ENCODE measurements at places on chromosomes 3 and 15.
A peak's percentile ranks its signal among the peaks of the same experiment; 100 is the strongest.

DNA sequence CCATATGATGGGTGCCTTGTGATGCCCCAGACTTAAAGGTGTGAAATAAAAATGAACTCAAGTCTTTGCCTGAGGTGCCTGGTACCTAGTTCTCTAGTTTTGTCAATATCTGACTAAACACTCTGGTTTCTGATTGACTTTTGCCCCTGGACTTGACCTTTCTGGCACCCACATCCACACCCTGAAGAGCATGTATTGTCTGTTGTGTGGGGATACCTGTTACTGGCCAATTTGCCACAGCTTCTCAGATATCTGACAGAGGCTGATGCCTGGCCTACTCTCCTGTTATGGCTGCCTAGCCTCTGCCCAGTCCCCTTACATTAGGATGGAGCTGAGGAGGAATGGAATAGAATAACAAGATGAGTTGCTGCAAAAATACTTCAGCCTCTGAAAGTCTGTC is 3.6 kb downstream of the ZBTB38 start:
- peaks cover 40% of the 10 kb centered on the region for H3K4me1 ChIP-seq
- no peaks in the 10 kb centered on the region for H3K36me3 ChIP-seq
- no peak for DNase-seq
- H3K27me3 ChIP-seq = no peaks in the 10 kb centered on the region
- H3K27ac ChIP-seq = no peak overlapping the region

GRCh38 chr15:38102972-38103371 is 149.7 kb upstream of the SPRED1 start:
- no peaks in the 10 kb centered on the region for H3K4me1 ChIP-seq
- H3K36me3 ChIP-seq = no peaks in the 10 kb centered on the region
- no peak overlapping the region for H3K4me3 ChIP-seq
- DNase-seq = no peak
- H3K27ac ChIP-seq = no peak overlapping the region

DNA sequence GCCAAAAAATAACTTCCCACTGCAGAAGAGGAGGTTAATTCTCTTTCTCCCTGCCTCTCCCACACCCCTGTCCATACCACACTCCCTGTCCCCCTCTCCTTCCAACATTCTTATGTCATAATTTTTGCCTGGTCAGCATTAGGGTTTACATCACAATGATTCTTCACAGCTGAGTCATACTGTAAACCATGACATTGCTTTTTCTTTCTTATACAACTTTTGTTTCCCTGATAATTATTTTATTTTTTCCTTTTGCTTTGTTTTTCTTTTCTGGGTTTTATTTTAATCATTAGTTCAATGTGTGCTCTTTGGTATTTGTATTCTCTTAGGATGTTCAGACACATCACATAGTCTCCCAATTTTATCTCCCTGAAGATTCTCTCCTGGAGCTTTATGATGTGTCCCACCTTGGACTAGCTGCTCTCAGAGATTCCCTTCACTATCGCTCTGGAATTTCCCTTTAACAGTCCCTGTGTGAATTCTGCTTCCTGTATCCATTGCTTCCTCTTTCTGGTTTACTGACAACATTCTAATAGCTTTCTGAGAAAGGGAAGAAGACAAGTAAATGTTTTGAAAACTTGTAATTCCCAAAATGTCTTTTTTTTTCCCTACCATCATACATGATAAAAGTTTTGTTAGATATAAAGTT is 70.7 kb downstream of the SOX2 start:
- H3K36me3 ChIP-seq = no peaks in the 10 kb centered on the region
- no peak for DNase-seq
- H3K27ac ChIP-seq = no peak overlapping the region

- H3K36me3 ChIP-seq = peaks cover 67% of the 10 kb centered on the region
- no peaks in the 10 kb centered on the region for H3K27me3 ChIP-seq
- H3K4me1 ChIP-seq = peaks cover 43% of the 10 kb centered on the region
- H3K27ac ChIP-seq = peak overlapping the region; percentile 67
These were observed 20.3 kb upstream of the PTPN9 start for GRCh38 chr15:75599401-75599800.

DNA sequence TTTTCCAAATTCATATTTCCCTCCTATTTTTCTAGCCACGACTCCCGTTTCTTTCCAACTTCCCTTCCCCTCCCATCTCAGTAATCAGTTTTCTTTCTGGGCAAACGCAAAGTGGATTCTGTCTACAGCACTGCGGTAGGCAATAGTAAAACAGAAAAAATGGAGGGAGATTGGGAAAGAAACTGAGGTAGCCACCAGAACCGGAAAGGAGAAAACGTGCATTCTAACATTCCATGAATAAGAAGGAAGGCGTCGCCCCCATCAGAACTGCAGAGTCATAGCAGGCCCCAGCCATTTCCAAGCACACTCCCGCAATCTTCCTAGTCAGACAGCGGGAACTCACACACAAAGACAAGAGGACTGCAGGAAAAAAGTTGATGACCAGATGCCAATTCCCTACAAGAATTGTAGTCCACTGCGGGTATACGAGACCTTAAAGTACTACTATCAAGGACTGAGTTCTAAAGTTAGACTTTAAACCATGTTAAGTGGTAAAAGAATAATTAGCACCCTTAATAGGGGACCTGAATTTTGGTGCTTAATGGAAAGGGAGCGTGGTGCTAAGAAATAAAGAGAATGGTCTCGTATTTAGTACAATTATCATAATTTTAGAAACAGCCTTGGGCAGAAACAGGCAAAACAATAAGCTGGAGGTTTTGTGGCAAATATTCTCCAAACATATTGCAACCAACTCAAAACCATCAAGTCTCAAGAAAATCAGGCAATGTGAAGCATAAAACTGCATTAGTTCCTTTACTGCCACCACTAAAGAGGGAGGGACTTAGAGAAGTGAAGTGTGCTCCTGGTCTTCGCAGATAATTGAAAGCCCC is 1.4 kb downstream of the PFN2 start:
- no peak for DNase-seq
- peaks cover 15% of the 10 kb centered on the region for H3K4me1 ChIP-seq
- peak overlapping the region; percentile 77 for H3K4me3 ChIP-seq
- no peak overlapping the region for H3K27ac ChIP-seq
- H3K27me3 ChIP-seq = peaks cover 31% of the 10 kb centered on the region

DNA sequence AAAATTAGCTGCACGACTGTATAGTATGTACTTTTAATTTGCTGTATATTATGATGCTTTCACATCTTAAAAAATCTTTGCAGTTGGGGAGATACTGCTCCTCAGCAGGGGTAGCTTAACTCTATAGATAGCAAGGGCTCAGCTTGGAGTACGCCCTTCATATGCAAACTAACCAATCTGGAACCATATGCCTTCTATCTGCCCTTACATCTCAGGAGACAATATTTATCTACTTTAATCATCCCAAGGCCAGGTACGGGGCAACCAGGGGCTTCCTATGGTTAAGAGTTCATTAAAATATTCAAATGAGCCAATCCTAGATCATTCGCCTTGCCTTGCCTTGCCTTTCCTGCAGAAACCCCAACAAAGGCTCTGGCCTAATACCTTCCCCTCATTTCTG is 204.1 kb upstream of the ZBTB20 start:
- H3K4me3 ChIP-seq = no peak overlapping the region
- no peak overlapping the region for H3K27ac ChIP-seq
- H3K27me3 ChIP-seq = no peaks in the 10 kb centered on the region
- no peak for DNase-seq

GRCh38 chr3:113143353-113143752 is 68.0 kb upstream of the BOC start:
- peaks cover 13% of the 10 kb centered on the region for H3K27me3 ChIP-seq
- H3K4me3 ChIP-seq = no peak overlapping the region
- no peaks in the 10 kb centered on the region for H3K36me3 ChIP-seq
- no peak for DNase-seq

GRCh38 chr3:139676108-139676507 is 1.7 kb downstream of the NMNAT3 start:
- no peaks in the 10 kb centered on the region for H3K36me3 ChIP-seq
- H3K4me3 ChIP-seq = no peak overlapping the region
- peaks cover 10% of the 10 kb centered on the region for H3K27me3 ChIP-seq
- peaks cover 6% of the 10 kb centered on the region for H3K4me1 ChIP-seq

GRCh38 chr3:195774917-195775316 is 36.8 kb downstream of the MUC4 start:
- H3K36me3 ChIP-seq = peaks cover 10% of the 10 kb centered on the region
- no peak for DNase-seq
- peaks cover 7% of the 10 kb centered on the region for H3K4me1 ChIP-seq
- H3K4me3 ChIP-seq = no peak overlapping the region

- DNase-seq = no peak
- peaks cover 19% of the 10 kb centered on the region for H3K4me1 ChIP-seq
- H3K36me3 ChIP-seq = peaks cover 5% of the 10 kb centered on the region
- H3K4me3 ChIP-seq = no peak overlapping the region
- H3K27ac ChIP-seq = no peak overlapping the region
These were observed 37.3 kb upstream of the MGA start for GRCh38 chr15:41622901-41623300.

DNA sequence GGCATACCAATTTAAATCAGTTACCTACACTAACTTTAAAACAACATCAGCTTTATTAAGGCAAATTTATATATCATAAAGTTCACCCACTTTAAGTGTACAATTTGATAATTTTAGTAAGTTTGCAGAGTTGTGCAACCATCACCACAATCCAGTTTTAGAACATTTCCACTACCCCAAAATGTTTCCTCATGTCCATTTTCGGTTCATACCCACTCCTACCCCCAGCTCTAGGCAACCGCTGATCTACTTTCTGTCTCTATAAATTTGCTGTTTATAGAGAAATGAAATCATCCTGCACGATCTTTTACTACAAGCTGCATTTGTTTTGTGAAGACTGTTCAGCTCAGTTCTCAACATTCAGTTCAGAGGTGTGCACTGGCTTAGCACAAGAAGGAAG is 31.5 kb upstream of the FAM81A start:
- no peaks in the 10 kb centered on the region for H3K36me3 ChIP-seq
- H3K4me1 ChIP-seq = peaks cover 23% of the 10 kb centered on the region
- H3K4me3 ChIP-seq = no peak overlapping the region
- peaks cover 18% of the 10 kb centered on the region for H3K27me3 ChIP-seq
- no peak overlapping the region for H3K27ac ChIP-seq
- no peak for DNase-seq

- H3K4me3 ChIP-seq = no peak overlapping the region
- no peaks in the 10 kb centered on the region for H3K36me3 ChIP-seq
- no peak overlapping the region for H3K27ac ChIP-seq
- no peaks in the 10 kb centered on the region for H3K4me1 ChIP-seq
These were observed 404.2 kb upstream of the EPHA6 start for GRCh38 chr3:96410006-96410730.

GRCh38 chr3:15380980-15381890 is 46.1 kb downstream of the METTL6 start:
- no peak overlapping the region for H3K27ac ChIP-seq
- no peak overlapping the region for H3K4me3 ChIP-seq
- DNase-seq = no peak
- H3K4me1 ChIP-seq = peaks cover 16% of the 10 kb centered on the region
- no peaks in the 10 kb centered on the region for H3K36me3 ChIP-seq

GRCh38 chr3:36876181-36876936 is 68.5 kb downstream of the TRANK1 start:
- H3K4me1 ChIP-seq = peaks cover 36% of the 10 kb centered on the region
- peak overlapping the region; percentile 68 for H3K4me3 ChIP-seq
- H3K27ac ChIP-seq = peak overlapping the region; percentile 96
- DNase-seq = peak; percentile 56
- no peaks in the 10 kb centered on the region for H3K27me3 ChIP-seq

- no peak overlapping the region for H3K4me3 ChIP-seq
- no peaks in the 10 kb centered on the region for H3K36me3 ChIP-seq
- peaks cover 17% of the 10 kb centered on the region for H3K27me3 ChIP-seq
- DNase-seq = no peak
- peaks cover 34% of the 10 kb centered on the region for H3K4me1 ChIP-seq
- no peak overlapping the region for H3K27ac ChIP-seq
These were observed 134.9 kb upstream of the TOPAZ1 start for GRCh38 chr3:44106756-44107155.

DNA sequence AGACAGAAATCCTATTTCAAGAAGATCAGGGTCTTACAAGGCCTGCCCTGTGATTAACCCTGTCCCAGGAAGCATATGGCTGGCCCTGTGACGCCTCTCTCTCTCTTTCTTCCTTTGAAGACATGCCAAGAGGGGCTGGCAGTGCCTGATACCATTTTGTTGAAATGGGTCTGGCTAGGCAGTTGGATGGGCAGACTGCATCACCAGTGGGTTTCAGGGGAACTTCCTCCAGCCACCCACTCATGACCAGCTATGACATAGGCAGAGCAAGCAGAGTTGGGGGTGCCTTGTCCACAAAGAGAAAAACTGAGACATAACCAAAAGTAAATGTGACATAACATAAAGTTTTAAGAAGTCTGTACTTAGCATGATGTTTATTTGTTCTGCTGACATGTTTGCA is 31.4 kb upstream of the MANF start:
- H3K4me3 ChIP-seq = no peak overlapping the region
- no peaks in the 10 kb centered on the region for H3K36me3 ChIP-seq
- DNase-seq = no peak
- no peak overlapping the region for H3K27ac ChIP-seq
- H3K27me3 ChIP-seq = no peaks in the 10 kb centered on the region
